Left colon (tissue), 2 donors: ENCODE measurements at places on chromosomes 7 and 10. TPM values are rescaled to one million over a fixed set of nuclear protein-coding genes. Genes with fewer than 3 reads are reported as not detected.

DDC gene
- 74.7 TPM for total RNA-seq

CYP26A1 gene
- total RNA-seq = not detected

MBLAC1 gene
- total RNA-seq = 2.7 TPM

CTAGE4 gene
- total RNA-seq = 5.1 TPM

TMEM270 gene
- not detected for total RNA-seq

PKD2L1 gene
- 0.20 TPM for total RNA-seq

- DNase-seq = no peak
These were observed 105.8 kb downstream of the BMPER start for GRCh38 chr7:34011017-34011695.

DNA sequence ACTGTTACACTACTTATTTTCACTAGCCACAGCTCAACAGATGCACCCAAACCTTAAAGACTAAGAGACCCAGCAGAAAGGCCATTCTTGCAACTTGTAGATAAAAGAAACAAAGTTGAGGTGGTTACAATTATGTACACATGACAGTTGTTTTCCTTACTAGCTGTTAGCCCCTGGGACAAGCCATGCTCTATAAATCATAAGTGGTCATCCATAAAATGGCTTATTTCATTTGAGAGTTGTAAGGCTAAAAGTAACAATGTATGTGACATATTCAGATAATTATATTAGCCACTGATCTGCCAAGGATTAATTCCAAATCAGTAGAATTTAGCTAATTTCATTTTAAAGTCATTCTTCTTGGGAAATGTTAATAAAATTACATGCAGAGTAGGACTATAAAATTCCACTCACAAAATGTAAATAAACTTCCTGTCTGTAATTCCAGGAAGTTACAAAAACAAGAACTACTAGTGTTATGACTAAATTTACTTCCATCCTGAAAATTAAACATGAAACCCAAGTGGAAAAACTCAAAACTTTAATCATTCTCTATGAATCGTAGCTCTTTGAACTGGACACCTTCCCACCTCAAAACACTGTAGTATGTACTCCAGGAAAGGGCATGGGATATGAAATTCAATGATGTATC lies 13.3 kb downstream of the SLC37A3 start:
- DNase-seq = no peak

DNA sequence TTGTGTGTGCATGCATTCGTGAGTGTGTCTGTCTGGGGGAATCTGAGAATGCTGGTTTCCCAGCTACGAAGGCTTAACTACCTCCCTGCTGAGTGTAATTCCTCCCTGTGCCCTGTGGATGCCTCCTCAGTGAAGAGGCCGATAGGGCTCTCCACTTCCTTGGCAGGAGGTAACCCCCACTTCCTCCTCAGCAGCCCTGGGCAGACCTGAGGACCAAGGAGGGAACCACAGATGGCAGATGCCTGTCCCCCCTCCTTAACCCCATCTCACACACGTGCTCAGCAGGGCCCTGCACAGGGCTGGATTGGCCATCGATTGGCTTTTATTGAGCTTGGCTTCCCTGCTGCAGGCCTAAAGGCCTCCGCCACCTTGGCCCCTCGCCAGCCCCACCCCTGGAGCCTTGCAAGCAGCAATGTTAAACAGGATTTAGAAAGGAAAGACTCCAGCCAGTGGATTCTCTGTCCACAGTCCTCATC lies 45.6 kb upstream of the LRRC4 start:
- DNase-seq = peak; percentile 78

DNA sequence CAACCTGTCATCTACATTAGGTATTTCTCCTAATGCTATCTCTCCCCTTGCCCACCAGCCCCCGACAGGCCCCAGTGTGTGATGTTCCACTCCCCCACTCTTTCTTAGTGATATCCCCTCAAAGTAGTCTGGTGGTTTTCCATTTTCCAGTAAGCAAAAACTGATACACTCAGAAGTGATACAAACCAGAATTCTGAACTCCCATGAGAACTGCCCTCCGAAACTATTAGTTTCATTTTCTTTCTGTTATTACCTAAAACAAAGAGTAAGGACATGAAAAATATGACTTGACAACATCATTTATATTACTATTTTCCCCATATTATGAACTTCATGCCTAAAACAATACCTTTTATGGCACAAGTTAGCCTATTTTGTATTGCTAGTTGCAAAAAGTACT lies 175.0 kb downstream of the OTUD1 start:
- DNase-seq = no peak

DNA sequence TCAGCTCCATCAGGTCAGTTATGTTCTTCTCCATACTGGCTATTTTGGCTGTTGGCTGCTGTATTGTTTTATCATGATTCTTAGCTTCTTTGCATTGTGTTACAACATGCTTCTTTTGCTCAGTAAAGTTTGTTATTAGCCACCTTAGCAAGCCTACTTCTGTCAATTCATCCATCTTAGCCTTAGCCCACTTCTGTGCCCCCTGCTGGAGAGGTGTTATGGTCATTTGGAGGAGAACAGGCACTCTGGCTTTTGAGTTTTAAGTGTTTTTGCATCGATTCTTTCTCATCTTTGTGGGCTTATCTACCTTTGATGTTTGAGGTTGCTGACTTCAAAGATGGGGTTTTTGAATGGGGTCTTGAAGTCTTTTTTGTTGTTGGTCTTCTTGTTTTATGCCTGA lies 204.6 kb upstream of the FOXP2 start:
- DNase-seq = no peak

- DNase-seq = peak; percentile 80
These were observed at the start of gene CDK13 for GRCh38 chr7:39949971-39950472. TSS of gene CDK13 (plus strand) at chr7:39950256. CDS start at chr7:39950642, 386 bp downstream.

GRCh38 chr10:30503700-30504266 lies 69.8 kb downstream of the MAP3K8 start:
- no peak for DNase-seq

- DNase-seq = no peak
These were observed 284.5 kb upstream of the KLF6 start for GRCh38 chr10:4069491-4069890.

DNA sequence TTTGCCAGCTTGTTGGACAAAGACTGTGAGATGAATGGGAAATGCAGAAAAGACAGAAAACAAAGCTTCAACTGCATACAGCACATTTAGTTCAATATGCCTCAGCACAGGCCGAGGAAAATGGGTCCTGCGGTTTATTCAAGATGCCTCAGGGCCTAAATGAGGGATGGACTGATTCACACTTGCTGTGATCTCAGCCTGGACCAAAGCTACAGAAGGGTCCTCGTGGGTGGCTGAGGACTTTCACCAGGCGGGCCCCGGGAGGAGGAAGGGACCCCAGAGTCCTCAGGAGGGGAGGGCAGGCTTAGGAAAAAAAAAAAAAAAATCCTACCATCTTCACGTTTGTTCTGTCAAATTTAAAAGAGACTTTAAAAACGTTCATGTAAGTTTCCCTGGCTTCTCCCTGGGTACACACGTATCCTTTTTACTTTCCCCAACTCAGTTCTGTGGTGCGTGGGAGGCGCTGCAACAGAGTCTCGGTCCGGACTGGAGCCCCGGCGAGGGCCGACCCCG lies 624 bp upstream of the ZNF783 start:
- DNase-seq = no peak

DNA sequence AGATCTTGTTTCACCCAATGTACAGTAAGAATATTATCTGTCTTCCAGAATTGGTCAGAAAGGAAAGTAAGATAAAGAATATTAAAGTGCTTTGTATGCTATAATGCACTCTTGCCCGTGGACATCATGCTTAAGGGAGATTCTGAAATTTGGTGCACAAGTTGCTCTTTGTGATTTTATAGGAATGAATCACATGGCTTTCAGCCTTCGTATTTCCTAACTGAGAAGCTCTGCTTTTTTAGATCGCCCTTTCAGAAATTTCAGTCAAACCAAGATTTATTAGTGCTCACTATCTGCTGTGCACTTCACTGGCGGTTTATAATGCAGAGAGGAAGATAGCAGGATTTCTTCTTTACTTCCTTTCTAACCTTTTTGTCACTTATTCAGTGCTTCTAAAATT lies 1248.5 kb upstream of the LRRN3 start:
- no peak for DNase-seq

DNA sequence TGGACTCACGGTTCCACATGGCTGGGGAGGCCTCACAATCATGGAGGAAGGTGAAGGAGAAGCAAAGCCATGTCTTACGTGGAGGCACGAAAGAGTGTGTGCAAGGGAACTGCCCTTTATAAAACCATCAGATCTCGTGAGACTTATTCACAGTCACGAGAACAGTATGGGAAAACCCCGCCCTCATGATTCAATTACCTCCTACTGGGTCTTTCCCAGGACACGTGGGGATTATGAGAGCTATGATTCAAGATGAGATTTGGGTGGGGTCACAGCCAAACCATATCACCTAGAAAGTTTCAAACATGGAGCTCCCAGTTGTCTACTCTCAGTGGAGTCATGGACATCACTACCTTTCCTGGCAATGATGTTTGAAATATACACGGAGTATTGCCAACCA lies 49.6 kb downstream of the CYCS start:
- DNase-seq = no peak

DNA sequence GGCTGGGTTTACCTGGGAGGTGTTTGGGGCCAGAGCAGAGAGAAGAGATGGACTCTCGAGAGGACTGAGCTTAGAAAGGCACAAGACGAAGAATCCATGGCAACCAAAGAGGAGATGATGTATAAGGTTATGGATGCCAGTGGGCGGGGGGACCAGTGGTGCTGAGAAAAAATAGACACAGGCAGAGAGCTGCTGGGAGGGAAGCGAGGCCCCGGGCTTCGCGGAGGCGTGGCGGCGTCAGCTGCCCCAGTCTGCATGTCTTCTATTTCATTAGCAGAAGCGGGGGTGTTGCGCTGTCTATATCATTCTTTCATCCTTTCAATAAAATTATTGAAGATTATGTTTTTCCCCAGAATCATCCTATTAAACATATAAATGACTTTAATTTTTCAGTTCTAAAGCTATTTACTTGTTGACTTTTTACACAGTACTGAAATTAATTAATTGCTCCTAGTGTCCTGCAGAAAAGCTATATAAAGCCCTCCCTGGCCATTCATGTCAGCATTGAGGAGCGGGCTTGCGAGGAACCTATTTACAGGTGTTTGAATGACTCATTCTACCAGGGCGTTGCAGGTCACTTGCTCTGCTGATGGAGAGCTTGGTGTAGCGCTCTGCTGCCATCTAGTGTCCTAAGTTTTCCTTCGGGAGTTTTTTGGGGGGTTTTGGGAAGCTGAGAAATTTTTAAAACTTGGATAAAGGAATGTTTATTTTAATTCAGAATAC lies 42.9 kb upstream of the BHLHA15 start:
- DNase-seq = peak; percentile 41

- no peak for DNase-seq
These were observed 93.7 kb downstream of the CAMK1D start for GRCh38 chr10:12443026-12443425.

GRCh38 chr7:100599911-100600729 lies 2.0 kb upstream of the PCOLCE start:
- DNase-seq = no peak

- no peak for DNase-seq
These were observed 214.8 kb upstream of the MAGI2 start for GRCh38 chr7:79668292-79668691.

- peak; percentile 42 for DNase-seq
These were observed 22.2 kb downstream of the ZDHHC16 start for GRCh38 chr10:97468162-97468561.

- DNase-seq = no peak
These were observed 51.5 kb downstream of the FAM107B start for GRCh38 chr10:14723052-14723689.

DNA sequence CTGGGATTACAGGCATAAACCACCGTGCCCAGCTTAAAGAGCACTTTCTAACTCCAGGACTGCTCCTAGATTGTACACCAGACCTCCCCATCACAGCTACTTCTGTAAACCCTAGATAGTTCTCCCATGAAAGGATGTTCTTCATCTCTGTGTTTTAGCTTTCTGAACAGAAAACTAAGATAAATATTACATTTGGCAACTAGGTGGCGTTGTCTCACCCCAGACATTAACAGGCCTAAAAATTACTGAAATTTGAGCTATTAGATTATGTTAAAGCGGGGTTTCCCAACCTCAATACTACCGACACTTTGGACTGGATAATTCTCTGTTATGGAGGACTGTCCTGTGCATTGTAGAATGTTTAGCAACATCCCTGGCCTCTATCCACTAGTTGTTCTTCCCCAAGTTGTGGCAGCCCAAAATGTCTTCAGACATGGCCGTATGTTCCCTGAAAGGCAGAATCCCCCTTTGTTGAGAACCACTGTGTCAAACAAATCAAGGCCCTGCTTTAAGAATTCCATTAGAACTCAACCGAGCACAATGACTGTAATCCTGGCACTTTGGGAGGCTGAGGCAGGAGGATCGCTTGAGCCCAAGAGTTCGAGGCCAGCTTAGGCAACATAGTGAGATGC lies 19.1 kb downstream of the ATOH7 start:
- no peak for DNase-seq

- no peak for DNase-seq
These were observed 102.3 kb upstream of the ARHGAP21 start for GRCh38 chr10:24826009-24826408.

GRCh38 chr7:95097291-95097690 lies 189.9 kb downstream of the PPP1R9A start:
- DNase-seq = no peak

DNA sequence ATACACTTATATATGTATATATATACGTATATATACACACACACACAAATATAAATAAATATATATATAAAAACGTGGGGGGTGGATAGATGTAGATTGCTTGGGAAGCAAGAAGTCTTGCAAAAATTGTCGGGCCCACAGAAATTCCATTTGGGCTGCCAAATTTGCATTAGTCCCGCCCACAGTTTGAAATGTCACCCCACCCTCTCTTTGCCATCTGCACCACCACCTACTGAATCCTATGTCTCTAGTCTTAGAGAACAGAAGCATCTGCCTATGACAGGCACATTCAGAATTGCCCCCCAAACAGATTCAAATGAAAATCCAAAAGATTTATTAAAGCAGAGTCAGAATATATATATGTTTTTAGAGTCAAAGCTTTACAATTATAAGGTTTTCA lies 25.6 kb upstream of the CACNA2D1 start:
- DNase-seq = no peak
